ENCODE measurements at places on chromosomes 12 and 14.

- DNase-seq, result no peak
These were observed 23.3 kb upstream of the RPH3A start for GRCh38 chr12:112768278-112768677.

GRCh38 chr12:8584004-8584403, 28.7 kb downstream of the AICDA start:
- no peak for DNase-seq

- DNase-seq, result no peak
These were observed 243.2 kb downstream of the CACNA1C start for GRCh38 chr12:2295941-2296461.

DNA sequence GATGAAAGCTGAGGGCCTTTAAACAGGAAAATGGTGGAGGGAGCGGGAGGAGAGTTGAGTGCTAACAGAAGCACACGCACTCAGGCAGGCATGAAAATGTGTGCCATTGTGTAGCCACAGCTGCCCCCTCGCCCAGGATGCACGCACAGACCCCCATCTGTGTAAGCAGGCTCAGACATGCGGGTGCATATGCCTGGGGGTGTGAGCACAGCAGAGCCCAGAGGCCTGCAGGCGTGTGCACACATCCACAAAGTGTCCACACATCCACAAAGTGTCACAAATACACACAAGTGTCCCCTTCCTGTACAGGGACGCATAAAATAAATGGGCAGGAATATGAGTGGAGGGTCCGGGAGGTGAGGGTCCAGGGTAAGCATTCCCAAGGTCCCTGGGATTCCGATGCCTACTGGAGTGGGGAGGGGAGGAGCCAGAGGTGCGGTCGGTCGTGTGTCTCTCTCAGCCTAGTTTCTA, 805 bp upstream of the KRT7 start:
- no peak for DNase-seq

DNA sequence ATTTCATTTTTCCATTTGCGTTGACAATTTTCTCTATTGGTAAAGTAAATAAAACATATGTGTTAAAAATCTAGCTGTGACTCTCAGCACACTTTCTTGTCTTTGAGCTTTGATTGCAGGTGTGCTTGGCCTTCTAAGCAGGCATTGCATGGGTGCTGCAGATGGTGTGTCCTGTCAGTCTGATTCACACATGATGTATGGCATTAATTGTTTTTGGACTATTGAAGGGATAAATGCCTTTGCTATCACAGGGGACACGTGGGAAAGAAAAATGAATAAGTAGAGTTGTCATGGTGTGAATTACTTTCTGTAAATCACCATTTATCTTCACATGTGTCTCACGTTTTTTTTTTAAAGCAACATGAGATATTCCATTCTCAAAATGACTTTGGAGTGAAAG, 211.3 kb upstream of the NAV3 start:
- no peak for DNase-seq

DNA sequence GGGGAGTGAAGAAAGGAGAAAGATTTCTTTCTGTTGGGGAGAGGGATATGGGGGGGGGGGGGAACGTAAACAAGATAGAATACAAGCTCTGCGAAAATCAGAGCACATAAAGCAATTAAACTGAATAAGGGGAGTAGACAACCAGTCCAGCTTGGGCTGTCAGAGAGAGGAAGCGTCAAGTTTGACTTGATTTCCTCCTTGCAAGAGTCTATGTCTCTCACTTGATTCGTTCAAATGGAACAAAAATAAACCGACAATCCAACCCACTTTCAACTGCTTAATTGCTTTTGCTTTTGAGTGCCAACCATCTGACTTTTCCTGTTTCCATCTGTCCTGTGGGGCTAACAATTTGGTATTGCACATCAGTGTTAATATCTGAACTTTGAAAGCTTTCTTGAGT, 942 bp downstream of the SYT1 start:
- no peak for DNase-seq

GRCh38 chr14:103693515-103693914, 21.7 kb downstream of the XRCC3 start:
- no peak for DNase-seq

GRCh38 chr12:13183620-13184019, 12.9 kb upstream of the EMP1 start:
- no peak for DNase-seq

- no peak for DNase-seq
These were observed 112.8 kb upstream of the RESF1 start for GRCh38 chr12:31846405-31846804.

DNA sequence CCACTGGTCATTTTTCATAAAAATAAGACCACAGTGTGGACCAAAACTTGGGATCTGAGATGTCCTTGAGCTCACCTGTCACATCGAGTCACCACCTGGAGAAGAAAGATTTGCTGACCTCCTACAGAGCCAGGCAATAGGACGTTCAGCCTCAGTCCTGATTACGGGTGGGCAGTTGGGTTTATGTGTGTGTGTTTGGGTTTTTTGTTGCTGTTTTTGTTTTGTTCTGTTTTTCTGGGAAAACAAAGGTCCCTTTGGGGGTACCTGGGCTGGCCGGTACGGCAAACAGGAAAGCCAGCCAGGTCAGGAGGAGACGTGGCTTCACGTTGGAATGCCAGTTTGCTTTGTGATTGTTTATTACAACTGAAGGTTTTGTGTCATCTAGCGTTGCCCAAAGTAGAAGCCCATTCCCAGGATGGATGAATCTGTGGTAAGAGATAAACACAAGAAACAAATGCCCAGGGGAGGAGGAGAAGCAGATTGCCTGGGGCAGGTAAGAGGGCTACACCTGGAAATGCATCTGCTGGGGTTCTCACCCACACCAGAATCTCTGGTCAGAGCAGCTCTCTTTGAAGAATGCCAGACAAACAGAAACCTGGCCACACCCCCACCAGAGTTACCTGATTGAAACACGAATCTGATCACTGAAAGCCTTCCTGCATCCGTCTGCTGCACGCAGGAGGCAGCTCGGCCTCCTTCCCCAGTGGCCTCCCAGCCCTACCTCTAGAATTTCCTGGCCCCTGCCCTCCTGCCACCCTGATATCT, 100.1 kb upstream of the DIO3 start:
- no peak for DNase-seq

DNA sequence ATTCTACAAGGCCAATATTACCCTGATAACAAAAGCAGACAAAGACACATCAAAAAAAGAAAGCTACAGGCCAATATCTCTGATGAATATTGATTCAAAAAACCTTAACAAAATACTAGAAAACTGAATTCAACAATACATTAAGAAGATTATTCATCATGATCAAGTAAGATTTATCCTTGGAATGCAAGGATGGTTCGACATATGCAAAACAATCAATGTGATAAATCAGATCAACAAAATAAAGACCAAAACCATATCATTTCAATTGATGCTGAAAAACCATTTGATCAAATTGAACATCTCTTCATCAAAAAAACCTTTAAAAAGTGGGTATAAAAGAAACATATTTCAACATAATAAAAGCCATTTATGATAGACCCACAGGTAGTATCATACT, 117.3 kb downstream of the CPNE8 start:
- DNase-seq, result no peak

GRCh38 chr14:89814126-89814525, 140.4 kb downstream of the EFCAB11 start:
- DNase-seq, result no peak

GRCh38 chr12:22321638-22322037, 12.9 kb downstream of the ST8SIA1 start:
- no peak for DNase-seq

All from NCI-H510A (cell line).